Germinal center (tissue), 1 donor: ENCODE measurements at places on chromosomes 7 and 10.

DNA sequence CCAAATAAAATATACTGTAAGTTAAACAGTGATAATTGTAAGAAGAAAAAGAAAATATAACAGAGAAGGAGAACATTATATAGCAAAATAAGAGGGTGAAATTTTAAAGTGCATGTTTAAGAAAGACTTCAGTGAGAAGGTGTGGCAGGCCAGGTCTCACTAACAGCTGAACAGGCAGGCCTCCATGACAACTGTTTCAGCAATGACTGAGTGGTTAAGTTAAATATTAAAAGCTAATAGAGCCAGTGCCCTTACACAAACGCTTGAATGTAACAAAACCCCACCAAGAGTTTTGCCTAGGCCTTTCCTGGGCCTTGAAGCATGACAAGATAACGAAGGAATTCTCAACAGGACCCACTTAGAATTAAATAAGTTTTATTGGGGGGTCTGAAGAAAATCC is 32.6 kb downstream of the CFAP43 start:
- DNase-seq: no peak

- peak; percentile 28 for DNase-seq
These were observed 705.6 kb upstream of the GALNT17 start for GRCh38 chr7:70426249-70426880.

- DNase-seq: no peak
These were observed 634.1 kb downstream of the GALNT17 start for GRCh38 chr7:71766016-71766415.

DNA sequence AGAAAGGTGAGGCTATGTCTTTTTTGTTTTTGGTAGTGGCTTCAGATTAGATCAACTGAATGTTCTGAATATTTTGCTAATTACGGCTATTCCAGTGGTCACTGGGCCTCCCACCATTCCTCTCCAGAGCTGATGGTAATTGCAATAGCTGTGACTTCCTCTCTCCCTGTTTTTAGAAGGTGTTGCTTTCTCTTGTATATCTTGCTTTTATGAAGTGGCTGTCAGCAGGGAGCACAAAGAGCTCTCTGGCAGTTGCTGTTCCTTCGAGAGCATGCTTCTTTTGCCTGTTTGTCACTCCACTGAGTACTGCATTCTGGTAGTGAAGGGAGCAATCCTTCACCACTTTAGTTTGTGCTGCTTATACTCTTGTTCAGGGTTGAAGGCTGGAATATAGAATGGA is 133.3 kb downstream of the EXOC4 start:
- DNase-seq: no peak

GRCh38 chr10:132331601-132332432 is at the start of gene LRRC27:
LRRC27 (plus strand) TSS chr10:132332193; CDS start chr10:132333525, 1,332 bp downstream.
- peak; percentile 100 for DNase-seq

DNA sequence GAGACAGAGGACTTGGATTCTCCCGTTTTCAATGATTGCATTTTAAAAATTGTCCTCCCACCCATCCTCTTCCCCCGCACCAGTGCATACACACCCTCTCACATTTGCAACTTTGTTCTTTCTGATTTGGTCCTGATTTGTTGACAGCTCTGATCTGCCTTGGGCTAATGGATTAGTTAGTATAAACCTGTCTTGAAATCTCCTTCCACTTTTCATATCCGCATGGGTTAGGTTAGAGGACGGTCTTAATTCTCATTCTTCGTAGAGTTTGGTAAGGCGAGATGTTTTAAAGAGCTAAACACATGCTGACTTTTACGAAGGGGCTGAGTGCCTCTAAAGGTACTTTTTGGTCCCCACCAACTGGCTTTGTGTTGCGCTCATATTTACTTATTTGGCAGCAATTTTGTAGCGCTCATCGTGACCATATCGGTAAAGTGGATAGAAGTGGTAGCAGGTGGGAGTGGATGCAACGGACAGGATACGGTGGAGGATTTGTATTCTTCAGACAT is 1.1 kb downstream of the AHR start:
- DNase-seq: no peak

DNA sequence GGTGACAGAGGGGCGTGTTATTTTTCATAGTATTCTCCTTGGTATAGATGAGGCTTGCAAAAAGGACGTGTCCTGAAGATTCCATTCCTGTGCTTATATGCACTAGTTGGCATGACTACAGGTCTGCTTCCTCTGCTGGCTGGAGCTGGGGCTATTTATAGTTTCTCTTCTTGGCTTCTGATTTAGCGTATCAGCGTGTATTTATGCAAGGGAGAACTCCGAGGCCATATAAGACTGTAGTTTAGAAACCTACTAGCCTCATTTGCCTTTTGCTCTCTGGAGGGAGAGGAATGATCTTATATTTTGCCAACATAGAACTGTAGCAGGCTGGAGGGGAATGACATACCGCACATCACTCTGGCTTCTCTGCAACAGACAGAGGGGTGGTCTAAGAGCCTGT is 39.7 kb downstream of the CACNB2 start:
- DNase-seq: no peak

DNA sequence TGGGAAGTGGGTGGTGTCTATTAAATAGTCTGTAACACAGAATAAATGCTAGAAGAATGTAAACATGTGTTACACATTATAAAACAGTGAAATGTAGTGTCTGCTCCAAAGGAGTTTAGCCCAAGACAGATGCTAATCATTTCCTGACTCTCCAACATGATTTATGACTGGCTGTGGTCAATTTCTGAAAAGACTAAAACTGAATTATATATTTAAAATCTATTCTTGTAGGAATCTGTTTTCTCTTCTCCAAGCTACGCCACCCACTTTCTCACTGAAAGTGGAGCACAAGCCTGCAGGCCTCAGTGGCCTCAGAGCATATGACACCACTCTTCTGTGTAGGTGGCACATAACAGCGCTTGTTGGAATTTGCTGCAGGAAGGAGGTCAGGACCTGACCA is 44.4 kb downstream of the CTTNBP2 start:
- no peak for DNase-seq

DNA sequence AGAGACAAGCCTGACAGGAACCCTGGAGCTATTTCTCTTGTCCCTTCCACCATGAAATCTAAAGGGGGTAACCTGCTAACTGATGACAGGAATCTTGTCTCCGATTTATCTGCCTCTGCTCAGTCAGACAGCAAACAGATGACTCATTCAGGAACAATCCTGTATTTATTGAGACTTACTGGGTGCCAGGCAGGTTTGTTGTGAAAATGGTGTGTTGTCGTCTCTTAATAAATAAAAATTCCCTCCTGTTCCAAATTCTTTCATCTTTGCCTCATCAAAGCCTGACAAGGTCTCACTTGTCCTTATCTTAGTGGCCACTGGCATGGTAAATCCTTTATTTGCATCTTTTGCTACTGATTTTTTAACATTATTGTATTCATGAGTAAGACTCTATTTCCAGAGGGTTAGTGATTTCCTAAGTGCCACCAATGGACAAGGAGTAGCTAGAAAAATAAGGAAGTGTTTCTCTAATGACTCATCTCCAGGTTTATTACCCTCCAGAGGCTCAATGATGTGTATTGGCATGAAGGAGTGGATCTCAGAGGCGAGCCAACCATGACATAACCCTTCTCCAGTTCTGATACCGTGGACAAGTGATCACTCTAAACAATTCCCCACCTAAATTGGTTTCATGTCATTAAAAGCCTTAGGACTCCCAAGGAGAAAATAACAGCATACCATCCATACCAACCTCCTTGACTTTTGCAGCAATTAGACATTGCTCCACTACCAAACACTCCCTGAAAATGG is 724.0 kb downstream of the GRID1 start:
- no peak for DNase-seq

- DNase-seq: no peak
These were observed 172.6 kb downstream of the MALRD1 start for GRCh38 chr10:19221216-19221615.

DNA sequence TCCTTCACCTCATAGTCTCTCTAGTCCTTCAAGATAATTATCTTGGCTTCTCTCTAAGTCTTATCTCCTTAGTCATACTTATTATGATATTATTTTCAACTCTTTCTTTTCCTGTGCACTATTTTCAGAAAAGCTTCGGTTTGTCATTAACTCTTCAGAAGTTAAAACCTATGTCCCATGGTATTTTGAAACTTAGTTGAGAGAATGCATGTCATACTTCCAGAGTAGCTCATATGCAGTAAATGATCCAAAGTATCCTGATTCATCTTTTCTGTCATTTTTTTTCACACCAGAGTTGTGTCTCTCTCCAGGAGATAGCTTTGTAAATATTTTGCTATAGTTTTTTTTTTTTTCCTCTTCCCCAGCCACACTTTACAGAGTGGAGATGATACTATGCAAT is 1008.6 kb downstream of the NRG3 start:
- DNase-seq: no peak

GRCh38 chr10:70692043-70692603 is 19.8 kb downstream of the ADAMTS14 start:
- DNase-seq: no peak

- no peak for DNase-seq
These were observed 27.7 kb upstream of the LRRD1 start for GRCh38 chr7:92206672-92207071.

GRCh38 chr7:2782565-2782964 is 61.5 kb downstream of the GNA12 start:
- DNase-seq: no peak

DNA sequence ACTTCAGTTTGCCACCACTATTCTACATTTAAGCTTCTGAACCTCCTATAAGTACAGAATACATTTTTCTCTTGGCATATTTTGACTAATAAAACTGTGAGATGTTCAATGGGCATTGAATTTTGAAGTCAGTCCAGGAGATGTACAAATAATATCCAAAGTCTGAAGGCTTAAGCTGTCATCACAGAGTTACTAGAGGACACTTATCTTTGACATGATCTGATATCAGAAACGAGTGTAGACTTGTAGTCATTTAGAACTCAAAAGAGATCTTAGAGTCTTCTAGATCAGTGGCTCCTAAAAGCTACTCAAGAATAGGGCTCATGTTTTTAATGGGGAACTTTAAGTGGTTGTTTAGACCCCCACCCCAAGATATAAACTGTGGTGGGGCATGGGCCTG is 160.5 kb downstream of the ARID5B start:
- no peak for DNase-seq

GRCh38 chr10:110802551-110803238 is 69.0 kb upstream of the PDCD4 start:
- DNase-seq: peak; percentile 24

DNA sequence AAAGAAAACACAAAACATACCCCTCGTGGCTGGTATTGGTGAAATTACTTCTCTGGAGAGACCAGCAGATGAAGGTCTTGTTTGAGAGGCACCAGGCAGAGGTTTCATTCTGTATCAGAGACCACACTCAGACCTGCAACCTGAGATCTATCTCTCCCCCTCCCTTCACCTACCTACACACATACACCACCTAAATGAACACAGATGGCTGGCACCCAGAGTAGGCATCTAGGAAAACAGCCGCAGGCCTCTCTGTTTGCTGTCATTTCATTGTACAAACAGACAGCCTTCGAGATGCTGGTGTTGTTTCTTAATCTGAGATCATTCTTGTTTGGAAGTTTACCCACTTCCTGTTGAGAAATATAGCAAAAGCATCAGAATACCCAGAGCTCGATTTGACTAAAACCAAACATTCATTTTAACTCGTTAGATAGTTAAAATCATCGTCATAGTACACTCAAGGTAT is 173.9 kb upstream of the SLC25A13 start:
- DNase-seq: no peak

DNA sequence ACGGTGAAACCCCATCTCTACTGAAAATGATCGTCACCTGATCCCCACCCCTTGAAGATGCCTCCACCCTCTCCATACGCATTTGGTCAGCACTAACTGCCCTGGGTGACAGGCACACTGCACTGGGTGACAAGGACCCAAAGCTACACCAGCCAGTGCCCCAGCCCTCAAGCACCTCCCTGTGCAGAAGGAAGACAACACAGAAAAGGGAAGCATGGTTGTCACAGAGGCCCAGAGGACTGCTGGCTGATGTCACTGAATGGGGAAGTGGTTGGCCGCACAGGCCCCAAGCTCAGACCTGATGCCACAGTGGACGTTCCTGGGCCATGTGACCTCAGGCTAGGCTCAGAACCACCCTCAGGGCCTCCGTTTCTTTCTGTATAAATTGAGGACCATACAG is 4.2 kb upstream of the PILRA start:
- DNase-seq: peak; percentile 85

DNA sequence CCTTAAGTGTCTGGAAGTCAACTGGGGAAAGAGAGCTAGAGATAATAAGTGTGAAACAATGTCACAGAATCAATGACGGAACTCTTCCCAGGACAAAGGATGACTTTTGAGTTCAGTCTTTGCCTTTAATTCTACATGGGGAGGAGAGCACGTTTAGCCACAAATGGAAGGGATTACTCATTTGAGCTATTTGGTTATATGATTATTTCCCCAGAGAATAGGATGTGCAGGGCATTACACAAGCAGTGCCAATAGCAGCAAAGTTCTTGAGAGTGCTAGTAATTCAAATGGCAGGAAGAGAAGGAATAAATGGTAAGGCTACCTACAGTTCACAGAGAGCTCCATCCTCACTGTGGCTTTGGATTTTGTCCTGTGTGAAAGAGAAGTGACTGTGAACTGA is 6.0 kb downstream of the EGFR start:
- no peak for DNase-seq

- no peak for DNase-seq
These were observed 7.5 kb downstream of the PDGFA start for GRCh38 chr7:512146-512510.

DNA sequence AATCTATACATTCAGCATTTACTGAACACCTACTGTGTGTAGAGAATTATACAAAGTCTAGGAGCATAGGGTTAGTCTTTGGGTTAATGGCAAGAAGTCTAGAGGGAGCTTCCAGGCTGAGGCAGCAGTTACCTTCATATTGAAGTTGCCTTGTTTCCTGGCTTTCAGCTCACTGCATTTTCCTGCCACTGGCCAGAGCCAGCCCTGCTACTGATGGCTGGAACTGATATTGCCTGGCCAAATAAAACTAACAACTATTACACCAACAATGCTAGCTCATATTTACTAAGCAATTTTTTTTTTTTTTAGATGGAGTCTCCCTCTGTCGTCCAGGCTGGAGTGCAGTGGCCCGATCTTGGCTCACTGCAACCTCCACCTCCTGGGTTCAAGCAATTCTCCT is 165.7 kb upstream of the ITGB1 start:
- no peak for DNase-seq

GRCh38 chr10:69915215-69915560 is 113.5 kb downstream of the COL13A1 start:
- DNase-seq: no peak
